Muscle of back (tissue), 13 donors: ENCODE measurements at places on chromosomes 12 and 14.
A peak's percentile ranks its signal among the peaks of the same experiment; 100 is the strongest.

- peak; percentile 48 for DNase-seq
Observed at GRCh38 chr12:117501076-117501869, 139.8 kb upstream of the NOS1 start.

DNA sequence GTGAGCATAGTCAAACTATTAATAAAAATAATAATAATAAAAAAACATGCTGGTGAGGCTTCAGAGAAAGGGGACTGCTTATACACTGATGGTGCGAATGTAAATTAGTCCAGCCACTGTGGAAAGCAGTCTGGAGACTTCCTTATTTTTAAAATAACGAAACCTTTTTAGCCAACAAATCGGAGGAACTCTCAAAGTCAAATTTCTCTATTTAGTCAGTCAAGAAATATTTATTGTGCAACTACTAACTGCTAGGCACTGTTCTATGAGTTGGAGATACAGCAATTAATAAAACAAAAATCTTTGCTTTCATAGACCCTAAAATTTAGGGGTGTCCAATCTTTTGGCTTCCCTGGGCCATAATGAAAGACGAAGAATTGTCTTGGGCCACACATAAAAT is 10.8 kb downstream of the TAOK3 start:
- no peak for DNase-seq

DNA sequence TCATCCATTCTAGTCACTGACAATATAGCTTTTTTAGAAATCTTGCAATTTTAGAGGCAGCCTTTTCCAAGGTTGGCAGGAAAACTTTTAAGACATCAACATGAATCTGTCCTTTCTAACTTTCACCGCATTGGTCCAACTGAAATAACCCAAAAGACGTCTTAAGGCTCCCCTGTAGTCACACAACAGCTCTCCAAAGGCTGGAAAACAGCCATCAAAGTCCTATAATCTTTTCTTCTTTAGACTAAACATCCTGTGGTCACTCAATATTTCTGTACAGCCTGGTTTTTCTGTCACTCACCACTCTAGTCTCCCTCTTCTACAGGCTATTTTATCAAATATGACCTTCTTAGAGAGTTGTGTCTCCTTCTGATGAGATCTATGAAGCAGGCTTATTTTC is 4.5 kb upstream of the PTPRB start:
- no peak for DNase-seq

DNA sequence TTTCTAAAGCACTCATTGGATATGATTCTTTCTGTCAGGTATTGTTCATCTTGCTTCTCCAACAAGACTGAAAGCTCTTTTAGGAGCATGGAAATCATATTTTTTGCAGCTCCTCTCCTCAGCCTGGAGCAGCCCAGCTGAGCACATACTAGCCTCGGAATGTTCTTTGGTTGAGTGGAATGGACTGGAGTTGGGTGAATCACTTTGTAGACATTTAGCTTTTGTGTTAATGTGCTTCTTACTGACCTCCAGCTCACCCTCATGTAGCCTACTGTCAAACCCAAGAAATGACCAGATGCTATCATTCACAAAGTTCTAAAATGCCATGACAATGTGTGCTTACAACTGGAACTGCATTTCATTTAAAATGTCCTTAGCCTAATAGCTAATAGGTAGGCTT is 161.1 kb downstream of the NUAK1 start:
- no peak for DNase-seq

DNA sequence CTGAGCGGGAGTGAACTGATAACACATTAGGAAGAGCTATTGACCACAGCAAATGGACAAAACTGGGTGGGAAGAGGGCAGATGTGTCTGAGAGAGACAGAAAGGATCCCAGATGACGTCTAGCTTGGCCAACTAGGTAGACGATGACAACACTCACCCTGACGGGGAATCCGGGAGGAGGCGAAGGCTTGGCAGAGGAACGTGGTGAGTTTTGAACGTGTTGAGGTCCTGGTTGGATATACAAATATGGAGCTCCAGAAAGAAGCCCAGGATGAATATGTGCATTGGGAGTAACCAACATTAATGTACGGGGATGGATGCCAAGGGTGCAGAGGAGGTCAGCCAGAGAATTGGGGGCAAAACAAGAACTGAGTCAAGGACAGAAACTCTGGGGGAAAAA is 60.7 kb downstream of the DPF3 start:
- no peak for DNase-seq

- DNase-seq: peak; percentile 4
Observed at GRCh38 chr14:84527706-84528105, 1002.2 kb upstream of the FLRT2 start.

DNA sequence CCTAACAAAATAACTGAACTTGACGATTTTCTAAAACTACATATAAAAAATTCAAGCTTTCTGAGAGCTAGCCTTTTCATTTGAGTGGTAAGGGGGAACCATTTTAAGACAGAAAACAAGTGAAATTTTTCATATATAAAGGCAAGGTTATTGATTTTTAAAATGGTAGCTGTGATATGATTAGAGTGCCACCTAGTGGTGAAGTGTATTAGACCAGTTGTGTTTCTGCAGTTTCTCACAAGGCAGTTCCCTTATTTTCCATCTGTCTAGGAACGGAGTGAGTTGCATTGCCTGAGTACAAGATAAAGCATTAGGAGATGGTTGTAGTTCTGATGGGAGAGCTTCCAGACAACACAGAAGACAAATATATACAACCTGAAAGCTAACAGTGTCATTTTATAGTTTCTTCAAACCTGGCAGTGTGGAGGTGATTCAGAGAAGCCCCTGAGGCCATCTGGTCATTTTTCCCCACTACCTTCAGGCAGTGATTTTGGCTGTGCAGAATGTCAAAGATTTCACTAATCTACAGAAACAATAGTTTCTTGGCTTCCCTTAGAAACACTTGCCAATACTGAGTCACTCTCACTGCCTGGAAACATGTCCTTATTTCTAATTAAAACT is 180.8 kb downstream of the C12orf50 start:
- peak; percentile 47 for DNase-seq

DNA sequence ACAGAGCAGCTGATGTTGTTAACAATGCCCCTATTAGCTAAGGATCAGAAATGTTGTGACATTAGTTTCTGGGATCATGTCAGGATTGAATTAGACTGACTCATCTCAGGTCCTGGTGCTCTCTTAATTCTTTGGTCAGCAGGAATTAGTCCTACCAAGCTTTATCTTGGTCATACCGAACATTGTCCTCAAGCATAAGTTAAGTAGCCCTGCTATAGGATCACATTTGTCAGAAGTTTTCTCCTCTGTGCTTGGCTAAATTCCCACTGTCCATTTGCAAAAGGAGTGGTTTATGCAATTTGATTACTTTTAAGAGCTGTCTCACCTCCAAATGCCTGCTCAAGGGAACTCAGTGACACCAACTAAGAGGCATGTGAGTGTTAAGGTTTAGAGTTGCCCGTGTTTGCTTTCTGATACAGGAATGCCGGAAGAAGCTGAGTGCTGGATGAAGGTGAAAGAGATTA is 48.4 kb upstream of the IFNG-AS1 start:
- no peak for DNase-seq

DNA sequence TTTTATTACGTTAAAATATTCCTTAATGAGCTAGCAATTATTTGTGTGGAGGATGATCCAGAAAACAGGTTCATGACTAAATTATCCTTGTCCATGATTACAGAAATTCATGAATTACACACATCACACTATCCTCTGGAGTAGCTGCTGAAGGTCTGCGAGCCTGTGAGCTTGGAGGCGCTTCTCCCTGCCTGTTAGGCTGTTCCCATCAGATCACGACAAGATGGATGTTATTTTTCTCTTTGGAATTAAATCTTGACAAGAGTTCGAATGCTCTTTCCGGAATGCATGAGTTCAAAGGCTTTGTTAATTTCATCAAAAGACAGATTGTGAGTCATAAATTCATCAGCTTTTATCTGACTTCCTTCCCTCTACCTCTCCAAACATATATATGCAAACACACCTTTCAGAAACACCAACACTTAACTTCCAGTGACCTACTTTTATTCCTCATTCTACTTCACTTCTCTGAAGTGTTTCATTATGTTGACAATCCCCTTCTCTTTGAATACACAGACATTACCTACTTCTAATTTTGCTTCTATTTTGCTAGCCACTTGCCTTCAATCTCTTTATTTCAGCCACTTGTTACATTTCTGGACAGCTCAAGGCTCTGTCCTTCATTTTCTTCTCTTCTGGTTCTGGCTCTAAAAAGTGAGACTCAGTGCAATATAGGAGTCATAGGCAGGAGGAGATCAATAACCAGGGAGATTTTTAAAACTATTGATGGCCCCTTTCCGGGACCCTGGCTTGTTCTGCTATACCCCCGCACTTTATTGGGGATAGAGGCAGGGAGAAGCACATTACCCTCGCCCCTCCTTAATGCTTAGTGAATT is 274.6 kb downstream of the BTG1 start:
- no peak for DNase-seq

GRCh38 chr12:76020281-76020680 is 11.3 kb downstream of the PHLDA1 start:
- no peak for DNase-seq

GRCh38 chr14:94377866-94378470 is 10.4 kb downstream of the SERPINA1 start:
- DNase-seq: no peak

GRCh38 chr12:2248901-2249381 is 196.2 kb downstream of the CACNA1C start:
- no peak for DNase-seq

DNA sequence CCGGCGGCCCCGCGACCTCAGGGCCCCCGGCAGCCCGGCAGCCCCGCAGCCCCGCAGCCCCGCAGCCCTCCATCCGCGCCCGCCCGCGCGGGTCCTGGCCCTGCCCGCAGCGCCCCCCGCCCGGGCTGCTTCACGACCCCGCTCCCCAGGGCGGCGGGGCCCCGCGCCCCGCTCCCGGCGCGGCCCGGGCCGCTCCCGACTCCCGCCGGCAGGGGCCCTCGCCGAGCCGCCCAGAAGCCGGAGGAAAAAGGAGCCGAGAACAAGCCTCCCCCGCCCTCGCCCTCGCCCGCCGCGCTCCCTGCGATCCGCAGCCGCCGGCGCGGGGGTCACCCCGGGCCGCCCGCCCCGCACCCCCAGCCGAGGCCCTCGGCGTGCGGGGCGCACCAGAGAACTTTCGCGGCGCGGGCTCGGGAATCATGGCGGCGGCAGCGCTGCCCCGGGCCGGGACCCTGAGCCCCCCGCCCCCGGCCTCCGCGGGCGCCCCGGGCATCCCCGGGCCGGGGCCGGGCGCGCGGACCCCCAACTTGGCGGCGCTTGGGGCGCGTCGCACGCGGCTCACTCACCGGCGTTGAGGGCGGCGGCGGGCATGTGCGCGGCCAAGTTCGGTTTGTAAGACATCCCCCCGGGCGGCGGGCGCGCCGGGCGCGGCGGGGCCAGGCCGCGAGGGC is 521 bp downstream of the CDK2AP1 start:
- DNase-seq: peak; percentile 70

DNA sequence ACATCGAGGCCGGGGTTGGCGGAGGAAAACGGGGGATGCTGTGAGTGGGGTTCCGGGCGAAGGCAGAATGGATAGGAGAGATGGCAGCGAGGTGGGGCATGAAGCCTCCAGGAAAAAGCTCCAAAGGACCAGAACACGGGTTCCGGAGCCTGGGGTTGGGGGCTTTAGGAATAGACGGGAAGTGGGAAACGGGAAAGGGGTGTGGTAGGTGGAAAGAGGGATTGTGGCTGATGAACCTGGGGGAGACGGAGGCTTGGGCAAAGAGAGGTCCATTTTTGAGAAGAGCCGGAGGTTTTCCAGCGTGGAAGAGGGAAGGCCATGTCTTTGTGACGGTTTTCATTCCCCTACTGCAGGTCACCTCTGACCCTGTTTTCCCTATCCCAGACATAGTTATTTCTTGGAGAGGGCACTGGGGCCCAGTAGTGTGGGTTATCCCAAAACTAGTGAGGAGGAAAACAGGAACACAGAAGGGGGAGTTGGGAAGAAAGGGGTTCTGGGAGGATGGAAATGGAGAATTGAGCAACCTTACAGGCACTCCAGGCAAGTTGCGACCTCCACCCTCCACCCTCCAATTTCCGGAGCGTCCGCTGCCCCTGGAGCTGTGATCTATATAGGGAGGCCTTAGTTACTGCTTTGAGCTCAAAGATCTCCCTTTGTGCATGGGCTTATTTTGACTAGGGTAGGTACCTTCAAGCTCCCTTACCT is 1.1 kb downstream of the ATN1 start:
- DNase-seq: no peak

- no peak for DNase-seq
Observed at GRCh38 chr12:76852106-76852505, 26.7 kb downstream of the CSRP2 start.

DNA sequence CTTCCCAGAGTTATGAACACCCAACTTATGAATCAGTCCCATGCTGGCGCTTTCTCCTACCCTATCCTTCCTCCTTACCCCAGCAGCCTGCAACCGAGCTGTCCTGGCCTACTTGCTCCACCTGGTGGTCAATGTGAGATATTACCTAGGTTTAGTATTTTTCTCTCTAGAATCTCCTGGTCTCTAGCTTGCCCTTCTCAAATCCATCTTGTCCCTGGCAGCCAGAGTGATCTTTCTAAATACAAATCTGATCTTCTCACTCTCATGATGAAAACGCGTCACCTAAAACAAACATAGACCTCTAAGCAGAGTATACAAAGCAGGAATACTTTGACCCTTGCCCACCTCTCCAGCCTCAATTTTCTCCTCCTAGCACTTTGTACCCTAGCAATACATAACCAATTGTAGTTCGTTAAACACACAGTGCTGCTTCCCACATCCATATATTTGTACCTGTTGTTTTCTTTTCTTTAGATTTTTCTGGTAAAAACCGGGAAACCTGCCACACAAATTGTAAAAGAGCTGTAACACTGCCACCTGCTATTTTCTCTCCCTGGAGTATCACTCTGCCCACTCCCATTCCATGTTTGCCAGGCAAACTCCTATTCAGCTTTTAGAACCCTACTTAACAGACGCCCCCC is 20.0 kb upstream of the TCP11L2 start:
- DNase-seq: peak; percentile 38
